ENCODE measurements at places on chromosomes 6 and 20.

- no peak for DNase-seq
Measured at GRCh38 chr6:802701-803100, 109.8 kb upstream of the EXOC2 start.

GRCh38 chr6:17318435-17319165 lies 37.4 kb downstream of the RBM24 start:
- no peak for DNase-seq

DNA sequence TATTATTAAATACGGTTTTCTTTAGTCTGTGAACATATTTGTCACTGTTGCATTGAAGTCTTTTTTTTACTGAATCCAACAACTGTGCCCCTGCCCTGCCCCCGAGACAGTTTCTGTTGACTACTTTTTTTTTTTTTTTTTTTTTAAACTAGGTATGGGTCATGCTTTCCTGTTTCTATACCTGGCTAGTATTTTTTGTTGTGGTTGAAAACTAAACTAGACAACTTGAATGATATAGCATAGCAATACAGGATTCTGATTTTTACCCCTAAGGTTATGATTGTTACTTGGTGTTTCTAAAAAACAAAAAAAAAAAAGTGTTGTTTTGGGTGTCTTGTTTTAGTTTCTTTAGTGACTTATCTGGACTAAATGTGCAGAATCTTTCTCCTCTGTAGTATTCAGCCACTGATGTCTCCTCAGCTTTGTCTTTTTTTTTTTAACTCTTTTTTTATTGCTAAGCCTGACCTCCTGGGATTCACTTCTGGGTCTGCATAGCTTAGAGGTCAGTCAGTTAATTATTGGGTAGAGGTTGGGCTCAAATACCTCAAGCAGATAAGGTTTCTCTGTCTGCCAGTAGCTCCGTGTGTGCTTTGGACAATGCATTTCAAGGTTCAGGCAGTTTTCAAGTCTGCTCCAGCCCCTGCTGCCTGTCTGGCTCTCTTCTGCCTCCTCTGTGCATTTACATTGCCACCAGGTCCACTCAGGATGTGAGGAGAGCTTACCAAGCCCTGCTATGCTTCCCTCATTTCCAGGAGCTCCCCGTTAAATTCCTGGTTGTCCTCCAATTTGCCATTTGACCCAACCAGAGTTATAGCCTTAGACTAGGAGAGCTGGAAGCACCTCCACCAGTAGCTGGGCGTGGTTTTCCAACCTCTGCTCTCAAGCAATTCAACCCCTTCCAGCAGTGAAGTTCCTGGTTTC lies 91.4 kb downstream of the SYNDIG1 start:
- DNase-seq = no peak

GRCh38 chr20:7366189-7366588 lies 574.1 kb downstream of the HAO1 start:
- DNase-seq = no peak

DNA sequence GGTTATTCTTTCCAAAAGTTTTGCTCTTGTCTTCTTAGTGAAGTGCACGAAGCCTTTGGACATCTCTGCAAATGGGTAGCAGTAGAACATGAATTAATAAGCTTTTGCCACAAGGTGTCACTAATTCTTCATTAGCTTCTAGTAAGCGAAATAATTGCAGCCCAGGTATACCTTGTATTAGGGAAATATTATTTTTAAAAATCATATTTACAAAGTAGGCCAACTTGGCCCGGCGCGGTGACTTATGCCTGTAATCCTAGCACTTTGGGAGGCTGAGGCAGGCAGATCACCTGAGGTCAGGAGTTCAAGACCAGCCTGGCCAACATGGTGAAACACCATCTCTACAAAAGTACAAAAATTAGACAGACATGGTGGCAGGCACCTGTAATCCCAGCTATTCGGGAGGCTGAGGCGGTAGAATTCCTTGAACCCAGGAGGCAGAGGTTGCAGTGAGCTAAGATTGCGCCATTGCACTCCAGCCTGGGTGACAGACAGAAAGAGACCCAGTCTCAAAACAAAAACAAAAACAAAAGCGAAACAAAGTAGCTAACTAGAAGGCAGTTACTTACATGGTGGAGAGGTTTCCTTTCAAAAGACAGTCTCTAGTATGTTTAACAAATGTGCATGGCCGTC lies 8.8 kb upstream of the RSPH3 start:
- no peak for DNase-seq

GRCh38 chr6:35161266-35161665 lies 20.1 kb upstream of the TCP11 start:
- DNase-seq = no peak

DNA sequence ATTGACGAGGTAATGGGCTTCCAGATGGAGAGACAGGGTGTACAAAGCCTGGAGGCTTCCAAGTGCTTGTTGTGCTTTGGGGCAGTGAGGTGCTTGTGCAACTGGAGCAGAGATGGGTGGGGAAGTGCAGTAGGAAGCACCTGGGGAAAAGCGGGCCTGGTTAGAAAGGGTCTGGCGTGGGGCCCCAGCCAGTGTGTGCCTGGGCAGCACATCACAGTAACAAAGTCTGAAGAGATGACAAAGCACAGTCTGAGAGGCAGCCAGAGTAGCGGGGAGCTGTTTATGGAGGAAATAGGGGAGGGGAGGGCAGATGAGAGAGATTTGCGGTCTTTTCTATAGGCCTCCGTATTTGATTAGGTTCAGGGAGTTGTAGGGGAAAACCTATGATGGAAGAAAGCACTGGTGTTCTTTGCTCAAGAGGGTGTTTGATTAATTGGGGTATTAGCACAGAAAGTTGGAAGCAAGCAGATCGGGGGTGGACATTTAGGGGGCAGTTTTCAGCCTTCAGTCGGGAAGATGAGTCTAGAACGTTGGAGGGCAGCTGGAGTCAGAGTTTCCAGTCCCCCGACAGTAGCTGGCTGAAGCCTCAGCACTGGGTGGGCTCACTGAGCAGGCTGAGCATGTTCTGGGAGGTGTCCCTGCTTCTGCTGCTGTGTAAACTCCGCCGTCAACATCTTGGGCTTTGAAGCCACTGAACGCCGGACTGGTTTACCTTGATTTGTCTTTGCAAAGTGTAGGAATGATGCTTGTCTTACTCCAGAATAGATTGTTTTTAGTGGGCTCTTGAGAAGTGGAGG lies 15.5 kb upstream of the MROH8 start:
- no peak for DNase-seq

- DNase-seq = no peak
Measured at GRCh38 chr6:168264593-168265335, 54.8 kb downstream of the DACT2 start.

DNA sequence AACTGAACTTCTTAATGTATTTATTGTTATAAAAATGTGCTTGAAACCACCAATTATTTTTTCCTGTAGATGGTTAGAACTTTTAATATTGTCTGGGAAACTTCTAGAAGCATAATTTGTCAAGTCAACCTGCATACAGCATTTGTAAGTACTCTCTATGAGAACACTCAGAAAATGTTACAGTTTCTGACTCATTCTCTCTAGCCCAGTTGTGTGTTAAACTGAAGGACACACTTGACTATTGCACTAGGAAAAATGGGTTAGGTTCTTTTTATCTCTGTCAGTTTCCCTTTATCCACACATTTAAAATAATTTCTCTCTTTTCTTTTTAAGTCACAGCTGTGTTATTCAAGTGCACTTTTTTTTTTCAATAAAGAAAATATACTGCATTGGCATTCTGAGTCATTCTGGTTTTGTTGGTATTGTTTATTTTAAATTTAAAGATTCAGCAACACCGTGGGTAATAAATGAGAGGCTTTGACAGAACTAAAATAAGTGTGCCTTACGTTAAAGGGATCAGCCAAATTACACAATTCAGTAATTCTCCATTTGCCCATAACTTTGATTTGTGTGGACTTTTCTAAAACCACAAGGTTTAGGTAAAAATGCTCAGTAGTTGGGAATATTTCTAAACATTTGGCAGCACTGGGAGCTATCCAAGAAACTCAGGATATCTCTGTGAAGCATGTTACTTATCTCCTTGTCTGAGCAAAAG lies 50.7 kb downstream of the OPN5 start:
- no peak for DNase-seq

DNA sequence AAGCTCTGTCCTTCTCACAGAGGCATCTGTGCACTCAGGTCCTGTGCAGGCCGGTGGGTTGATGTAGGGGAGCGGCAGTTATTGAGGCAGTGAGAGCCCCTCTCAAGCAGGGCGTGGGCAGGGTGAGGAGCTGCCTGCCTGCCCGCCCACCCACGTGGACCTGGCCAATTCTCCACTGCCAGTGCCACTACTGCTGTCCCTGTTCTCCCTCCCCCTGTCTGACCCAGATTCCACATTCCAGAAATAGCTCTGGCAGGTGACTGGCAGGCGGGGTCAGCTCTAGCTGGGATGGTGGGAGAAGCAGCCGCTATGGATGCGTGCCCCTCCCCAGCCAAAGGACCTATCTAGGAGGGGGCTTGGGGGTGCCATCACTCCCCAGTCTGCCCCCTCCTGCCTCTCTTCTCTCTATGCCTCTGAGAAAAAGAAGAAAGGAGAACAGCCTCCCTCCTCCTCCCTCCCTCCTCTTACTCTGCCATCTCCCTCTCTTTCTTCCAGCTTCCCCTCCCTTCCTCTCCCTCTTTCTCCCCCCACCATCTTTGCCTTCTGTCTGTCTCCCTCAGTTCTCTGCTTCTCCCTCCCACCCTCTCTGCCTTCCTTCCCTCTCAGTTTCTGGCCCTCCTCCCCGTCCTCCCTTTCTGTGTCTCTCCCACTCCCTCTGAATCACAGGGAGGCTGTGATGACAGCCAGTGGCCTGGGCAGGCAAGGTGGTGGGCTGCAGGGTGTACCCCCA lies 86.5 kb upstream of the MYL9 start:
- no peak for DNase-seq

DNA sequence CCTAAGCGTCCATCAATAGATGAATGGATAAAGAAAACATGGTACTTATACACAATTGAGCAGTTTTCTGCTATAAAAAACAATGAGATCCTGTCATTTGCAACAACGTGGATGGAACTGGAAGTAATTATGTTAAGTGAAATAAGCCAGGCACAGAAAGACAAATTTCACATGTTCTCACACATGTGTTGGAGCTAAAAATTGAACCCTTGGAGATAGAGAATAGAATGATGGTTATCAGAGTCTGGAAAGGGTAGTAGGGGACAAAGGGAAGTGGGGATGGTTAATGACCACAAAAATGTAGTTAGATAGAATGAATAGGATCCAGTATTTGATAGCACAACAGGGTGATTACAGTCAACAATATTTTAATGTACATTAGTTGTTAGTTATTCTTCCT lies 1033.5 kb downstream of the HACE1 start:
- no peak for DNase-seq

GRCh38 chr6:2222275-2222842 lies 23.0 kb downstream of the GMDS start:
- DNase-seq = no peak

- no peak for DNase-seq
Measured at GRCh38 chr6:160532315-160532714, 131.8 kb downstream of the LPA start.

DNA sequence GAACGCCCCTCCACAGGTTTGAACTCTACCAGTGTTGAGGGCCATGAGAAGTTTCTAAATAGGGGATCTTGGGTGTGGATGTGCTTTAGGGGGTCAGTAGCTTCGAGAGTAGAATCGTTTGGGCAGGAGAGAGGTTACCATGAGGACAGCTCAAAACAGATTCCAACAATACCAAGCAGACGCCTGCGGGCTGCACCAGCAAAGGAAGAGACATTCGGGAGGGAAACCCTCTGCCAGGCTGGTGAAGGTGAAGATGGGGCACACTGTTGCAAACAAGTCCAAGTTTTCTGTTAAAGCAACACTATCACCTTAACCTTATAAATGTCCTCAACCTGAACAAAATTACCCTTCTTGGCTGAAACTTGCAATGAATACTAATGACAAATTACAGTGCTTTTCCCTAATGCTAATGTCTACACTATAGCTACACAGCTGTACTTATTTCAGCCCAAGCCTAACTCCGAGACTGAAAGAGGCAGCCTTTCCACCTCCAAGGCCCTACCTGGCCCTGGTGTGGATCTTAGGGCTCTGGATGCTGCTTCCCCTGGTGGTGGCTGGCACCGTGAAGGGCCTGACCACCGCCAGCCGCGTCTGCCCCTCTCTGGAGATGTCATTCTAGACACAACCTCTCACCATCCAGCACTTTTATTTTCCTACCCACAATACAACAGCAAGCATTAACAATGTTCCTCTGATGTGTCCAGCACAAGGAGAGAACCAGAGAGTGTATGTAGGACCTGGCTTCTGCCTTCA lies 80.1 kb downstream of the DLL1 start:
- no peak for DNase-seq

GRCh38 chr6:170181338-170181690 lies 109.6 kb downstream of the DLL1 start:
- DNase-seq = no peak

GRCh38 chr6:127497410-127497809 lies 21.7 kb downstream of the MTCL3 start:
- no peak for DNase-seq

DNA sequence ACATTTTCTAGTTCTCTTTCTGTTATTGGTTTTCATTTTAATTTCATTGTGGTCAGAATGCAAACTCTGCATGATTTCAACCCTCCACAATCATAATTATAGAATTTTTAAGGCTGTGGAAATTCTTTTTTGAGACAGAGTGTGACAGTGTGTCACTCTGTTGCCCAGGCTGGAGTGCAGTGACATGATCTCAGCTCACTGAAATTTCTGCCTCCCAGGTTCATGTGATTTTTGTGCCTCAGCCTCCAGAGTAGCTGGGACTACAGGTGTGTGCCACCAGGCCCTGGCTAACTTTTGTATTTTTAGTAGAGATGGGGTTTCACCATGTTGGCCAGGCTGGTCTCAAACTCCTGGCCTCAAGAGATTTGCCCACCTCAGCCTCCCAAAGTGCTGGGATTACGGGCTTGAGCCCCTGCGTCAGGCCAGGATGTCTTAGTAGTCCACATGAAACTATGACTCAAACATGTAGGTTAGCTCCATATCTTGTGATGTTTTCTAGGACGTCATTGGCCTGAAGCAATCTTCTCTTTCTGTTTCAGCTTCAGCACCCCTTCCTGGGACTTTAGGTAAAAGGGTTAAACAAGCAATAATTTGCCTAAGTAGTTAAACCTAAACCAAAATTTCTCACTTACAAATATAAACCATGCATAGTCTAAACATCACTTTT lies 47.4 kb upstream of the SAMD3 start:
- no peak for DNase-seq

DNA sequence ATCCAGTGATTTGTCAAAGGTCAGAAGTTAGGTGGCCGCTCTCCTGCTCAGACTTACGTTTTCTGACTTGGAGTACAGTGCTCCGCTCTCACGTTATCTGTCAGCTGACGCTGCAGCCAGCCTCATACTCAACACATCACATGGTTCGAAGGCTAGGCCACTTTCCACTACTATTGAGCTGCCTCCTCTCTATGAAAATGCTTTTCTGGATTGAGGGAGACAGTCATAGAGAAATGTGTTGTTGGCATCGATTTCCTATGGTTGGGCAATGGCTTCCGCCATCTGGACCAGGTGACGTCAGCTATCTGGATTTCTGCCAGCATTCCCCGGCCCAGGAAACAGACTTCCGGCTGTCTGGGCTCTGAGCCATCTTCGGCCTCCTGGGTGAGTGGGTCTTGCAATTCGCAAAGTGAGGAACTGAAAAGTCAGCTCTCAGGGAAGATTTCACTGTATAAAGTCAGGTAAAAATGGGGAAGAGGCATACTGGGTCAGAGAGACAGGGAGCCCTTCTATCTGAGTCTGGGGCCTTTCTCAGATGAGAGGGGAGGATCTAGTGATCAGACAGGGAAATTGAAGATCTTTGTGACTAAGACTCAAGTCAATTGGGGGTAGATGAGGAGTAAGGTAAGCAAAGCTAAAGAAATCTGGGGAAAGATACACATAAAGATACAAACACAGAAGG lies 37.5 kb upstream of the IER3 start:
- DNase-seq = peak; percentile 99

GRCh38 chr20:54474046-54474445 lies 1.3 kb upstream of the DOK5 start:
- DNase-seq = no peak

Data from retinal pigment epithelial cell (primary cell).